ENCODE measurements at places on chromosomes 4 and X.
A peak's percentile ranks its signal among the peaks of the same experiment; 100 is the strongest.

DNA sequence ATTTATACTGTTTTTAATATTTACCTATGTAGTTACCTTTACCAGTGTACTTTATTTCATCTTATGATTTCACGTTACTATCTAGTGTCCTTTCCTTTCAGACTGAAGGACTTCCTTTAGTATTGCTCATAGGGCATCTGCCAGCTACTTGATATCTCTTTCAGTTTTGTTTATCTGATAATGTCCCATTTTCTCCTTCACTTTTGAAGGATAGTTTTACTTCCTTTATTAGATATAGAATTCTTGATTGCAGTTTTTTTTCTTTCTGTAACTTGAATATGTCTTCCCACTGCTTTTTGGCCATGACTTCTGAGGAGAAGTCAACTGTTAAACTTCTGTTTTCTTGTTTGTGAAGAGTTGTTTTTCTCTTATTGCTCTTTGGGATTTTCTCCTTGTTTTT is 69.4 kb upstream of the MAGED1 start:
- DNase-seq = no peak

DNA sequence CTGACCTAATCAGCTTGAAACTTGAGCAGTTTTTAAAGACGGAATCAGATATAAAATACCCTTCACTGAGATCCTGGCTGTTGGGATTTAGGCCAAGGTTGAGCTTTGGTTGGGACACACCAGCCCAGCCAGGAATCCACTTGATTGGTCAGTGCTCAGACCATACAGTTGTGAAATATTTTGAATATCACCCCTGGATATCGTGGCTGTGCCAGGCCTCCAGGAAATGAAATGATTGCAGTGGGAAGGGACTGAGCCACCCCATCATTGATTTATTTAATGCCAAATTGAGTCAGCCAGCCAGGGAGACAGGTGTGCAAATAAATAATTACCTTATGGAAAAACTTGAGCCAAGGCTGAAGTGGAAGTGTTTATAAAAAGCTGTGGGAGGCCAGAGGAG is 128.4 kb upstream of the SCML1 start:
- no peak for DNase-seq

GRCh38 chr4:183098723-183099536 is at the start of gene WWC2:
Gene WWC2, plus strand, starts transcription at chr4:183099257. Its CDS starts 235 bp downstream, at chr4:183099492.
- DNase-seq = peak; percentile 90

- DNase-seq = no peak
Measured at GRCh38 chrX:97167333-97167732, 283.6 kb downstream of the RPA4 start.

All from WERI-Rb-1 (cell line).